ENCODE measurements at places on chromosomes 12 and 14.
A peak's percentile ranks its signal among the peaks of the same experiment; 100 is the strongest.

DNA sequence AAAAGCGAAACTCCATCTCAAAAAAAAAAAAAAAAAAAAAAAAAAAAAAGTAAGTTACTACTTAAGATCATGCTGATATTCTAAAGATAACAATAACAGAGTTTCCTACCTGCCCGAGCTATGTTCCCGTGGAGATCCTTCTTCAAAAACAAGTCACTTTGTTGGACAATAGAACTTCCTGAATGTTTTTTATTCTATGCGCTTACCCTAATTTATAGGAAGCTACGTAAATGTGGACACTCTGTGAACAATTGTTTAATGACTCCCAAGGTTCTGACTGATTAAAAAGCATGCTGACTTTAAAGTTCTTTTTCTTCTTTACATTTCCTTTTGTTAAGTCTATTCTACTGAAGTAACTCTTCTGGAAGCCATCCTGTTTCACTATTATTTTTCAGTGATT lies 52.5 kb downstream of the FGD4 start:
- DNase-seq, result no peak

GRCh38 chr12:49105504-49106084 lies 5.1 kb downstream of the LMBR1L start:
- no peak for DNase-seq

DNA sequence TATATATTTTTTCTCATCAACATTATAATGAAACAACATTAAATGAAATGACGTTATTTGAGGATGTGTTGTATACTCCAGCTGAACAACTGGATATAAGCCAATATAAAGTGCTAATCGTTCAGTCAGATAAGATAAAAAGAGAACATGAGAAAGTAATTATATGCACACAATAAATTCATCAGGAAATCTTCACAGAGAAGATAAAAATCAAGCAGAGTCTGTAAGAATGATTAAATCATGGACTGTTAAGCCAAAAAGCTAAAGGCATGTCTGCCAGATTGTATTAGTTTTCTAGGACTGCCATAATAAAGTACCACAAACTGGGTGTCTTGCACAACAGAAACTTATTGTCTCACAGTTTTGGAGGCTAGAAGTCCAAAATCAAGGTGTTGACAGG lies 178.6 kb downstream of the NELL2 start:
- DNase-seq, result no peak

- peak; percentile 14 for DNase-seq
These were observed 13.9 kb upstream of the NR4A1 start for GRCh38 chr12:52037248-52037861.

DNA sequence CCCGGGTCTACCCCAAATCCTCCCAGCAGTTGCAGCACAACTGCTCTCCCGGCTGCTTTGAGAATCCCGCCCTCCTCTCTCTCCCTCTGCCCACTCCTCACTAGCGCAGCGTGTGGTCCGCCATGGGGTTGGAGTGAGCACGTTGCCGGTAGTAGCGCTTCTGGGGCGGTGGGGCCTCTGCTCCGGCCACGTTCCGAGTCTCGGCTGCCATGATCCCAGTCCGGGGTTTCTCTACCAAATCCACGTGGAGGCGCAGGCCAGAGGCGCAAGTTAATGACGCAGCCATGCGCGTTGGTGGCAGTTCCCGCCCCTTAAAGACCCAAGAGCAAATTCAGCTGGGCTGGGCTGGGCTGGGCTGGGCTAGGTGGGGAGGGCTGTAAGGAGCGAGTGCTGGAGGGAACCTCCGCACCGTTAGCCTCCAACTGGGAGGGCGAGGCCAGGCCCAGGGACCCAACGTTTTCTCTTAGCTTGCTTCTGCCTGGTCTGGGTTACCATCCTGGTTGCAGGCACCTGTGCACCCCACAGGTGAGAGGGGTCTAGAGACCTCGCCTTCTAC lies at the start of gene METTL1:
Gene METTL1 (minus strand): TSS at position 233 of the 556 bp plus-strand sequence. CDS start 22 bp downstream, at position 211.
- DNase-seq, result peak; percentile 96

- DNase-seq, result no peak
These were observed 70.9 kb downstream of the TRIM9 start for GRCh38 chr14:51023964-51024363.

DNA sequence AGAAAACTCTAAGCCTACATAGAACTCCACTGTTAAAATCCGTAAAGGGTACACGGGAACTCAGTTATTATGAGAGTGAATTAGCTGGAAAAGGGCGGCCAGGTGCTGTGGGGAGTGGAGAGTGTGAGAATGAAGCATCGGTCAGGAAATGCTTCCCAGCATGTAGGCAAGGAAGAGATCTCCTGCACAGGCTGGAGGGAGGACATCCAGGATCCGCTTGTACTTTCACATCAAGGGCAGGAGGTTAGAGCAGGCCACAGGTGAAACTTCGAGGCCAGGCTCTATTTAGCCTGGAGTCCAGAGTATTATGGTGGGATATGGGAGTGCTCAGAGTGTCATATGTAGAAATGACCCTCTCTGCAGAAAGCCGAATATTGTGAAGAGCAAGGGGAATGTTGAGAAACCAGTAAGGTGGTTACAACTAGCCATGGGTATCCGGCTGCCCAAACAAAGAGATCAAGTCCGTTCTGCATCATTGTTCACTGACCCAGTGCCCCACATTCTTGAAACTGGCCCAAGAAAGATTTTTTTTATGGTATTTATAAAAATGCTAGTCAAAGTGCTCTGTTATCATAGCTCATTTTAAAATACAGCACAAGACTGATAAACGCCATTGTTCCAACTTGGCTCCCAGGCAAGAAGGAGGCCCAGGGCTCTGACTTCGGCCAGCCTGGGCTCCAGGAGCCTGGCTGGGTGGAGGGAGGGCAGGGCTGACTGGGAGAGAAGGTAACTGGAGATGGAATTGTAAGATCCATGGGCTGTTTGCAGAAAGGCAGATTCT lies 79.4 kb upstream of the HIF1A start:
- DNase-seq, result no peak

DNA sequence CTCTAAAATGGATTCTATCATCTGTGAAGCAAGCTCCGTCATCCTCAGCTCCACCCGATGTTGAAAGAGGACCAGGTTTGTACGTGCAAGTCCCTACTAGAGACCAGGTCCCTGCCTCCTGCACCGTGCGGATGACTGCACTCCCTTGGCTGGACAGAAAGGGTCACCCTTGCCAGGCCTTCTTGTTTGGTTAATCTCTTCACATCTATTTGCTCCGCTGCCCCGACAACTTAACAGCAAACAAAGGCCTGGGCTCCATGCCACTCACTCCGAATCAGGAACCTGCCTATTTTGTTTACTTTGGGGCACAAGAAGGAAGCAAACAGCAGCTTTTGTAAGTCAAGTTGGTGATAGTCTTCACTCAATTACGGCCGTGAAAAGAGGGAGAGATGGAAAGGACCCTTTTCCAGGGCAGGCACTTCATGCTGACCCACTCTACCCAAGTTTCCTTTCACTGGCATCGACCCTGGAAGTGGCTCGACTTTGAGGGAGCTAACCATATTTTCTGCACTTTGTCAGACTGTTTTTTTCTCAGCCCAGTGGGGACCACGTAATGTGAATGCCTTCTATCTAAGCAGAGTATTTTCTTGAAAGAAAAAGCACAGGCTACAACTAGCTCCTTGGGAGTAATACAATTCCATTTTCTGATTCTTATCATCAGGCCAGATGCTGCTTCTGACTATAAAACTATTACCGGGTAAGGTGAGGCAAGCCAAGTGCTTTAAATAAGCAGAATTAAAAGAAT lies 202.6 kb downstream of the FOXN3 start:
- DNase-seq, result peak; percentile 85

GRCh38 chr12:3125674-3126073 lies 48.5 kb downstream of the TSPAN9 start:
- DNase-seq, result no peak

- no peak for DNase-seq
These were observed 39.3 kb downstream of the BBS10 start for GRCh38 chr12:76308866-76309265.

DNA sequence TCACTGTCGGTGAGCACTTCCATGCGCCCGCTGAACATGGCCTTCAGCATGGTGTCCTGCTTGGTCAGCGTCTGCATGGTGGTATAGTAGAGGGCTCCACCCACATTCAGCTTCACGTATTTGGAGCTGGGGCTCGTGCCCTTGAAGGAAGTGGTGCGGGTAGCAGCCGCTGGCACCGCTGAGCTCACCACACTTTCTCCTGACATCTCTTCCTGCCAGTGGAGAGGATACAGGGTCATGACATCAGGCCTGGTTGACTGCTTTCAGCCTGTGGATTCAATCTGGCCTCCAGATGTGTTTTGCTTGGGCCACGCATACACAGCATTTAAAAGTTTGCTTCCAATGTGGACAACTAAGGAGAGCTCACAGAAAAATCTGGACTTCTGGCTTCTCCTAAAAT lies 7.6 kb downstream of the KCTD10 start:
- no peak for DNase-seq

DNA sequence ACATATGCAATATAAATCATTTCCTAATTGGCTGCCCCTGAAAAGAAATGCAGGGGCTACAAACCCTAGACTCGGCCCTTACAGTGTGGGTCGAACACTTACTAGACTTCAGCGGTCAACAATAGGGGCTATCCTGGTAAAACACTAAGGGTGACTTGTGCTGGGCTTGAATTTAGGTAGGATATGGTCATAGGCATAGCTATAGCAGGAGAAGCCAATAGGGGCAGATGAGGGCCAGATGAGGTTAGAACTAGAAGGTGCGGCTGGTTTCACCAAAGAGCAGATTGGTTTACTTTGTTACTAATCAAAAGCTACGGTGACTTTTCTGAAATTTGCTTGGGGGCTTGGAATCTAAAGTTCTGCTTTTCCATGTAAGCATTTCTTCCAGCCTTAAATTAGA lies 282.3 kb upstream of the DIO2 start:
- no peak for DNase-seq

DNA sequence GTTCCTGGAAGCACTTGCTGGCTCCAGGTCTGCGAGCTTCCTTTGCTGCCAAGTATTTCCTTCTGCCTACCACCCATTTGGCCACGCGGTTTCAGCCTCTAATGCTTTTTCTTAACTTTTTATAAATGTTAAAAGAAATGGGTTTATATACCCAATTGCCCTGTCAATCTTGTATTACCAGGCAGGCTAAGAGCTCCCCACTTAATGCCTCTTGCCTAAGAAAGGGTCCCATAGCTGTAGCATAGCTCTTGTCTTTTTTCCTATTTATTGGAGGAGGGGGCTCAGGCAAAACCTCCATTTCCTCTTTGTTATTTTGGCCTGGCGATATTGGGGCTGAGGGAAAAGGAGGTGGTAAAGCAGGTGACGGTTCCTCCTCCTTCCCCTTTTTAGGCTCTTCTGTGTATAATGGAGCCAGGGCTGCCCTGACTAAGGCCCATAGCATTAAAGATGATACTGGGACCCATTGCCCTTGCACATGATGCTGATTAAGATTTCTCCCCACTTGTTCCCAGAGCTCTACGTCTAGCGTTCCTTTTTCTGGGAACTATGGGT lies 21.6 kb upstream of the BLTP3B start:
- DNase-seq, result no peak

- DNase-seq, result no peak
These were observed 33.9 kb upstream of the RASSF8 start for GRCh38 chr12:25924491-25925001.

GRCh38 chr12:84341467-84342193 lies 571.0 kb downstream of the SLC6A15 start:
- DNase-seq, result no peak

DNA sequence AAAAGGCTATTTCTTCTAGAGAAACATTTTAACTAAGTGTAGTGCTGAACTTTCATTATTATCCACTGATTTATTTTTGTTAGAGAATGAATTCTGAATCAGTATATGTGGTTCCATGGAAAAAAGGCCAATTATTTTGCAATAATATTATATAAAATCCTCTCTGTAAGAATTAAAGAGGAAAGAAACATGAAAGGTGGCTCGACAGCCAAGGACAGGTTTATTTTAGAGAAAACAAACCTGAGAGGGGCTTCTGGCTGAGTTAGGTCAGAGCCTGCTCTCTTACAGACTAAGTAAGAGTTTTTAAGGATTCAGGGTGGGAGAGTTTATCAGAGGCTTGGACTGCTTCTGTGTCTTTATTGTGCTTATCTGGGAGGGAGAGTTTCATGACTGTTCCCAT lies 46.7 kb upstream of the GUCY2C start:
- DNase-seq, result no peak

DNA sequence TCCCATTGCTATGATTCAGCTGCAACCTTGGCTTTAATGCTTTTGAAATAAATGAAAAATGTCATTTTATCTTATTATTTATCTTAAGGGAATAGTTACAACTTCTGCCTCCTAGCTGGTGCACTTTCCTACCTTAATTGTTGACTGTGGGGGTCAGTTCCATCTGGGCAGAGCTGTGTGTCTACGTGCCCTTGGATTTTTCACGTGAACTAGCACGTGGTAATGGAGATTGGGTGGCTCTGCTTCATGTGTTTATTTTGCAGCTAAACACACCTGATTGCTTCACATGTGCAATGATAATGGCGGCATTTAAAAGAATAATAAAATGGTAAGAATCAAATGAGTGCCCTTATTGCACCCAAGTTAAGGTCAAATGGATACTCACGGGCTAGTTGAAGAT lies 10.6 kb upstream of the PELI2 start:
- no peak for DNase-seq

DNA sequence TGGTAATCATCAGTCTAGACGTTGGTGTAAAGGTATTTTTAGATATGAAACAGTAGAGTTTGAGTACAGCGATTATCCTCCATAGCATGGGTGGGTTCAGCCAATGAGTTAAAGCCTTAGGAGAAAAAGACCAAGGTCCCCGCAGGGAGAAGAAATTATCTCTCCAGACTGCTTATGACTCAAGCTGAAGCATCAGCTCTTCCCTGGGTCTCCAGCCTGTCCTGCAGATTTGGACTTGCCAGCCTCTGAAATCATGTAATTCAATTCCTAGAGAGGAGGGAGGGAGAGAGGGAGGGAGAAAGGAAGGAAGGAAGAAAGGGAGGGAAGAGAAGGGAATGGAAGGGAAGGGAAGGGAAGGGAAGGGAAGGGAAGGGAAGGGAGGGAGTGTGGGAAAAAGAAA lies 12.0 kb upstream of the DTX1 start:
- no peak for DNase-seq

DNA sequence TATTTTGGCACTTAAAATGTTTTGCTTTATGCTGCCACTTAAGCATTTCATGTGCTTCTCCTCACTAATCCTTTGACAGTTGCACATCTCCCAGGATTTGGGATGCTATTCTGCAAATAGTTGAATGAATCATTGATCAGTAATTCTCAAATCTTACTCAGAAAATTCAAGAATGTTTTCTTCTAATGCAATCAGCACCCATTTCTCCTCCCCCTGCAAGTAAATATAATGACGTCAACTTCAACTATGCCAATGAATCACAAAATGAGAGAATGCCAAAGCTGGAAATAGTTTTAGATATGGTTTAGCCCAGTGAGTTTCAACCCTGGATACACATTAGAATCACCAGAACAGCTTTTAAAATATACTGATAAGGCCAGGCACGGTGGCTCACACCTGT lies 2.1 kb upstream of the BLOC1S1 start:
- no peak for DNase-seq

- no peak for DNase-seq
These were observed 22.6 kb downstream of the IFNG-AS1 start for GRCh38 chr12:68011882-68012207.
